ENCODE measurements at places on chromosomes 5 and 9.

DNA sequence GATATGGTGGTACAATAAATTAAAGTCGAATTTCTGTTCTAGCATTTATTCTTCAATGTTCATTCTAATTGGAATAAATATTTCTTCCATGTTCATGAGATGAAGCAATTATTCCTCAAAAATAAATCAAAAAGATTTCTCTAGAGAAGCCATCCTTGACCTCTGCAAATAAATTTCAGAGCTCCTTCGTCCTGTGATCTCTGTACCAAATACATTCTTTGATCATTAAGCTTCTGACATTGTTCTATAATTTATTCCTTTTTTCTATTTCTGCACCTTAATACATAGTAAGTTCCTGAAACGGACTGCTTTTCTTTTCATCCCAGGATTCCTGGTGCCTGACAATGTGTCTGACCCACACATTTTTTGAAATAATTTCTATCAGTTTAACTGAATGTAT lies 1039.3 kb upstream of the TYRP1 start:
- DNase-seq: no peak

GRCh38 chr5:68224509-68225187 lies 9.1 kb downstream of the PIK3R1 start:
- DNase-seq: no peak

DNA sequence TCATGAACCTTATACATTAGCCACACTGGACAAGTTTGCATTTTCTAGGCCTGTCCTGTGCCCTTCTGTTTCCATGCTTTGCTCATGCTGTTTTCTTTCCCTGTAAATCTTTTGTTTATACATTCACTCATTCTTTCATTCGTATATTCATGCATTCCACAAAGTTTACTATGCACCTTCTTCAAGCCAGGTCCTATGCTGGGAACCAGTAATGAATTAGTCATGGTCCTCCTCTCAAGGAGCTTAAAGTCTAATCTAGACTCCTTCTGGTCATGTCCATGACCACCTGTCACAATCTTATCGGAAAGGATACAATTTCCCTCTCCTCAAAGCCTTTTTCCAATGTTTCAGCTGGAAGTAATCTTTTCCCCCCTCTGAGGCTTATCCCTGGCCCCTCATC lies 9.1 kb upstream of the XPA start:
- no peak for DNase-seq

GRCh38 chr9:134182554-134183085 lies 18.3 kb upstream of the RNU6ATAC start:
- no peak for DNase-seq

DNA sequence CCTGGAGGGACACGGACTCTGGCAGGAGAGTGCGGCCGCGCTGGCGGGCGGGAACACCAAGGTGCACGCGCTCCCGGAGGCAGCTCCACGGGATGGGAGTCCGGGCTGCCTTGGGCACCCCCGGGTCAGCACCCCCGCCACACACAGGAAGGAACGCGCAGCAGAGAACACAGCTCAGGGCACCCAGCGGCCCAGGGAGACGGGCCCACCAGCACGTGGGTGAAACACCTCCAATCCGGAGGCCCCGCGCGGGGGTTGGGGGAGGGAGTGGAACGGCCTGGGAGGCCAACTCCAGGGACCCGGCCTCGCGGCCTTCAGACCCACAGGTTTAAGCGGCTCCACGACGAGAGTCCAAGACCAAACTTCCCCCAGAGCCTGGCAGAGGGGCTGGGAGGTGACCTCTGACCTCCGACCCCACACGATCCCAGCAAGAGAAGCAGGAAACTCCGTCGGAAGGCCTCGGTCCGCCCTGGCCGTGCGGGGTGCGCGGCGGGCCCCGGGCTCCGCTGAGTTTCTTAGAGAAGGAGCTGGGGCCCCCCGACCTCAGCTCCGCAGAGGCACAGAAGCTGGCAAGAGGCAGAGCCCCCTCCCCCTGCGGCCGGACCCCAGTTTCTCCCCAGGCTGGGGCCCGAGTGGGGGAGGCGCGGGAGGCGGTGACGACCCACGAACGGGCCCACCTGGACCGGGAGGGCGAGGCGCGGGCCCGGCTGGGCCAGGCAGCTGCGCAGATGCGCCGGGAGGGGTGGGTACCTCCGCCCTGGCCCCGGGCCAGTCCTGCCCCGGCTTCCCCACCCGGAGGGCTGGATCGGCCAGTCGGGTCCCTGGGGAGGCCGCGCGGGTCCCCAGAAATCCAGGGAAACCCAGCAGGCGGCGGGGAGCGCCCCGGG lies 851 bp downstream of the NACC2 start:
- DNase-seq: peak; percentile 77

GRCh38 chr9:119166096-119166495 lies 203.1 kb downstream of the BRINP1 start:
- no peak for DNase-seq

GRCh38 chr5:31021181-31021624 lies 172.3 kb upstream of the CDH6 start:
- DNase-seq: peak; percentile 32

GRCh38 chr9:88811511-88811910 lies 179.8 kb upstream of the S1PR3 start:
- DNase-seq: no peak

DNA sequence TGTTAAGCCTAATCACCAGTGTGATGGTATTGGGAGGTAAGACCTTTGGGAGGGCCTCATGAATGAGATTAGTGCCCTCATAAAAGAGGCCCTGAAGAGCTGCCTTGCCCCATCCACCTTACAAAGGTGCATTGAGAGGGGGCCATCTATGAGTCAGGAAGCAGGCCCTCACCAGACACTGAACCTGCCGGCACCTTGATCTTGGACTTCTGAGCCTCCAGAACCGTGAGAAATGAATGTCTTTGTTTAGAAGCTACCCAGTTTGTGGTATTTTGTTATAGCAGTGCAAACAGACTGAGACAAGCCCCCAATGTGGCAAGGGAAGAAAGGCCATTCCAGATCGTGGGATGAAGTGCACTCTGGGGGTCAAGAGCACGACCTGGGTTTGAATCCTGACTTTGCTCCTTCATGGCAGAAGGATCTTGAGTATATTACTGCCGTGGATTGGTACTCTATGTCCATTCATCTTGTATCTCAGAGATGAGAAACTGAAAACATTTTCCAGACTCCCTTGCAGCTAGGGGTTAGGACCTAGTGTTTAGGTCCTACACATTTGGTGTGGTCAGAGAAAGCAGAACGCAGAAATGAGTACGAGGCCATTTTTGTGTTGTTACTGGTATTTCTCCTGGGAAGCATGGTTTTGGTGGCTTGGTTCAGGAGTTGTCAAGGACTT lies 86.7 kb downstream of the PTCH1 start:
- DNase-seq: no peak

GRCh38 chr5:62574599-62574998 lies 4.0 kb upstream of the LRRC70 start:
- no peak for DNase-seq

GRCh38 chr5:92644266-92644886 lies 936.6 kb downstream of the NR2F1-AS1 start:
- DNase-seq: no peak

GRCh38 chr5:135642488-135642870 lies 63.7 kb upstream of the CXCL14 start:
- DNase-seq: no peak

- peak; percentile 91 for DNase-seq
These were observed 70.4 kb upstream of the TLE1 start for GRCh38 chr9:81759680-81760215.

- peak; percentile 35 for DNase-seq
These were observed 2.0 kb downstream of the EIF4EBP3 start for GRCh38 chr5:140549237-140550144.

DNA sequence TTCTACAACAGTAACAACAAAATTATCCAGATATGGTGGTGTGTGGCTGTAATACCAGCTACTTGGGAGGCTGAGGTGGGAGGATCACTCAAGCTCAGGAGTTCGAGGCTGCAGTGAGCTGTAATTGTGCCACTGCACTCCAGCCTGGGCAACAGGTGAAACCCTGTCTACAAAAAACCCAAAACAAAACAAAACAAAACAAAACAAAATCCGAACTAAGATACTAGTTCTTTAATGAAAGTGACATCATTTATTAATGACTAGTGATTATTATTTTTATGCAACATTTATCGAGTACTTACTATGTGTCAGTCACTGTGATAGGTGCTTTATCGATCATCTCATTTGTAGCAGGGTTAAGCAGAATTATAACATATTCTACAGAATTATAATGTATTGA lies 196.9 kb upstream of the GDNF start:
- DNase-seq: no peak

DNA sequence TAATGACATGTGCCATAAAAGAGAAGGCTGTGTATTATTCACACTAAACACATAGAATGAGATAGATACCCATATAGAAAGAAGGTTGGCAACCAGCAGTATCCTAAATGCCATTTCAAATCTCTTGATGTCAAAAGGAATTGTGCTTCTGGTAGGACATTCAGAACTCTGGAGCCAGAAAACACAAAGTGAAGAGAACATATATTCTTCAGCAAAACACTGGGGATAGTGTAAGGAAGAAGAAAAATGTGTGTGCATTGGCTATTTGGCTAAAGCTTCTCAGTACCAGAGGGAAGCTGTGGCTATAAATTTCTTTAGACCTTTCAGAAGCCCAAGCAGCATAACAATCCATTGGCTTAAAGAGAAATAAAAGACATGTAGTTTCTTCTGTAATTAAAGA lies 551.6 kb upstream of the C9orf72 start:
- no peak for DNase-seq

- peak; percentile 22 for DNase-seq
These were observed 83.7 kb downstream of the ADAMTS2 start for GRCh38 chr5:179261301-179262125.

- DNase-seq: no peak
These were observed 140.8 kb downstream of the BARX1 start for GRCh38 chr9:93814077-93814956.

GRCh38 chr5:81748556-81748955 lies 2.3 kb downstream of the SSBP2 start:
- DNase-seq: no peak

GRCh38 chr9:34536685-34537084 lies 13.9 kb upstream of the ENHO start:
- DNase-seq: no peak

DNA sequence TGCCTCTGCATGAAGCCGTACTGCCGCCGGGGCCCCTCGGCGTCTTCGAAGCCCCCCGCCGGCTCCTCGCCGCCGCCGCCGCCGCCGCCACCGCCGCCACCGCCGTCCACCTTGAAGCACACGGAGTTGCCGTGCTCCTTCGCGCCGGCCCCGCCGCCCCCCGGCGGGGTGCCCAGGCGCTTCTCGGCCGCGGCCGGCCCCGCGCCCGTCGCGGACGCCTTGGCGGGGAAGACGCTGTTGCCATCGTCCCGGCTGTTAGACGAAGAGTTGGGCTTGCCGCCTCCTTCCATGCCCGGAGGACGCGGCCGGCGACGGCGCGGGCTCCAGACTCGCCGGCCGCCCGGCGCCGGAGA lies 400 bp downstream of the HCN1 start:
- DNase-seq: no peak

- no peak for DNase-seq
These were observed 520 bp downstream of the PCDH12 start for GRCh38 chr5:141957367-141957996.

DNA sequence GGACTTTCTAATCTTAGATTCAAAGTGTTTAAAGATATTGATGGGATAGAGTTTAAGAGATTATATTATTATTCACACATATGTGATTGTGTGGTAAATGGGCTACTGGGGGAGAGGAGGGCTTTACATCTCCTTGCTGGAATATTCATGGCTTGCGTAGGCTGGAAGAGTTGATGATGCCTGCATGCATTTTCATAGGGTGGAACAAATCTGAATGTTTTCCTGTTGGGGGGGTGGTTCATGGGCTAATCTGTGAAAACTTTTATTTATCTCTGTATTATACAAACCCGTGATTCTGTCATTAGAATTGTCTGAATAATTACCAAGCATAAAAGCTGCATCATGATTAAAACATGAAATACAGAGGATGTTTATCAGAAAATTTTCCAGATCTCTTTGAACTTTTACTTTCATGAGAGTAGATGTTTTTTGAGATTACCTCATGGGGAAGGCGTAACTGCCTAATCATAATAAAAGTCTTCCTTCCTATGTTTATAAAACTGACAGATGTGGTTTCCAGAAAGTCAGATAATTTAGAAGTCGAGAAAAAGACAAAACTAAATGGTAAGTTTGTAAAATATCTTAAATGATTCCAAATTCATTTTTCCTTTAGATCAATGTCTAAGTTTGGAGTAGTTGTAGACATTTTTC lies 1185.4 kb upstream of the SEMA6A start:
- no peak for DNase-seq

DNA sequence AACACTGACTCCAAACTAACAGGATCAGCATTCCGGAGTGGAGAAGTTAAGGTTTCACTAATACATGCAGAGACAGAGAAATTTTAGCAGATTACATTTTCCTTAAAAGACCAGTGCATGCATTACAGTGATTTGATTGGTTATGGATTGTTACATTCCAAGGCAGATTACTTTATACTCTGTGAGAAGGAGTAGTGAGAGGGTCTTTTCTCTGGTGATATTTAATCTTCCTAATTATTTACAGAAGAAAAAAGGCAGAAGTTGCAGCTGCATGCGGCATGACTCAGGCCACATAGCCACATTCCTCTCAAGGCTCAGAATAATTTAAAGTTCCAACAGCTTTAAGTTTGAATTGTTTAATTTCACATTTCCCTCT lies 53.0 kb upstream of the PDZD2 start:
- DNase-seq: peak; percentile 64

- DNase-seq: no peak
These were observed 39.9 kb downstream of the ARHGAP26 start for GRCh38 chr5:142810081-142810480.

GRCh38 chr9:123265833-123266232 lies 2.6 kb downstream of the STRBP start:
- no peak for DNase-seq

DNA sequence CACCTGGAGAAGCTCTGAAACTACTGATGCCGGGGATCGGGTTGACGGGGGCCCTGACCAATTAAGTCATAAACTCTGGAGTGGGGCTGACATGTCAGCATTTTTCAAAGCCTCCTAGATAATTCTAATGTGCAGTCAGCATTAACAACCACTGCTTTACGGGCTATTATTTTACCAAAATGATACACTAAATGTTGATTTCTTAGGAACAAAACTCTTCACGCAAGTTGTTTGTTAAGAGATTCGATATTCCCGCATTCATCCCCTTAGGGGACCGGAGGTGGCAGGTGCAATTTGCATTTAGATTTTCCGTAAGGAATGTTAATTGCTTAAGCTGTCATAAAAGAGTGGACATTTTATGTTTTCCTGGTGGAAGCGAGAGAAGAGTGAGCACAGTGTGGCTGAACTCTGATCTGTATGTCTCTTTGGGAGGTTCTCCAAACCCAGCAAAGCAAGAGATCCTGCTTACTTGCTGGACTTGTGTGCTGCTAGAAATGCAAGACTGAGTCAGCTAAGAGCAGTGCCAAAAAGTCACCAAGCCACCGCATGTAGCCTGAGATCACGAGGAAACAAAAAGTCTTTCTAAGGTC lies 77.6 kb downstream of the UGCG start:
- peak; percentile 67 for DNase-seq

GRCh38 chr9:72691671-72692070 lies 170.3 kb downstream of the TMC1 start:
- no peak for DNase-seq

- DNase-seq: no peak
These were observed 32.8 kb downstream of the GDNF start for GRCh38 chr5:37807015-37807414.

- DNase-seq: no peak
These were observed 130.1 kb downstream of the LRRC70 start for GRCh38 chr5:62708481-62709325.

GRCh38 chr5:10243660-10244240 lies 5.9 kb downstream of the ATPSCKMT start:
- no peak for DNase-seq

All from astrocyte of the hippocampus (primary cell).